ENCODE measurements at places on chromosomes 12 and 14.

DNA sequence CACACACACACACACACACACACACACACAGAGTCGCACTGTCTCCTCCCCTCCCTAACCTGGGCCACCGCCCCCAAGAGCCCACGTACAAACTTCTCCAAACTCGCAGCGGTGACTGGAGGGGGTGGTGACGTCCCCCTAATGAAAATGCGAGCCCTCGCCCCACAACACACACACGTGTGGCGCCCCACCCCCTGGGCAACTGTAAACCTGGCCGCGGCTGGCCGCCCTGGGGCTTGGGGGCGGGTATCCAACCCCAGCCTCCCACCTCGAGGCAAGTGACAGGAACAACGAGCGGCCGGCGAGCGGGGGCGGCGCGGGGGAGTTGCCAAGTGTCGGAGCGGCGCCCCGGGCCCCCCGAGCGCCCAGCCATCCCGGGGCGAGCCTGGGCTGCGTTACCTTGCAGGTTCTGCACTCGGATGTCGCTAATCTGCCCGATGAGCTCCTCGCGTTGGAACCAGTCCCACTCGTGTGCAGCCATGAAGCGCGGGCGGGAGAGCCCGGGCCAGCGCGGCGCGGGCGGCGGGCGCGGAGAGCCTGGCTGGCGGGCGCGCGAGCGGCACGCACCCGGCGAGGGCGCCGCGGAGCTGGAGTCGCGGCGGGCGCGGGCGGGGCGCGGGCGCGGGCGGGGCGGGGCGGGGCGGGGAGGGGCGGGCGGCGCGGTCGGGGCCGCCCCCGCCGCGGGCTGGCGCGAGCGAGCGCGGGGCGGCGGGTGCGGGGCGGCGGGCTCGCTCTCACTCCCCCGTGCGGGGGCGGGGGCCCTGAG, at the start of gene CLMN:
CLMN (minus strand) TSS at position 597 of the 766 bp plus-strand sequence; CDS start at position 481, 116 bp downstream.
- DNase-seq = no peak

GRCh38 chr14:70171726-70172125, 17.0 kb downstream of the SLC8A3 start:
- DNase-seq = no peak

DNA sequence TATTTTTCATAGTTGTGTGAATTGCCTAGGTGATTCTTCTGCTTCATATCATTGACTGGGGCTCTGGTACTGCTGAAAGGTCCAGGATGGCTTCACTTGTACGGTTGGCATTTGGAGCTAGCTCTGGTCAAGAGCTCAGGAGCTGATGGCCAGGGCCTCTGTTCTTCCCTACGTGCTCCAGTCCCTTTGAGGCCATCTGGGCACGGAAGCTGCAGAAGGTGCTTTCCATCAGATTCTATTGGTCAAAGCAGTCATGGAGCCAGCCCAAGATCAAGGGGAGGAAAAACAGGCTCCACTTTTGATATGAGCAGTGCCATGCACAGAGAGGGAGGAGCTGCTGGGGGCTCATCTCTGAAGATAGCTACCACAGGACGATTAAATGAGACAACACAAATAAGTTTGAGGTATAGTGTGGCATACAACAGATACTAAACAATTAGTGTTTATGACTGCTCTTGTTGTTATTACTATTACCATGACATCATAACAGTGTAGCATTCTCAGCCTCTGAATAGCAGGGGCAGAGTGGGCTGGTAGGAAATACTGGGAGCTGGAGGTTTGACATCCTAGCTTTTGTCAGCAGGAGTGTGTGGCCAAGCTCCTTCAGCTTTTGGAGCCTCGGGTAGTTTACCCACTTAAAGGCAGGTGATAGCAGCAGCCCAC, 10.4 kb downstream of the KRT83 start:
- no peak for DNase-seq

DNA sequence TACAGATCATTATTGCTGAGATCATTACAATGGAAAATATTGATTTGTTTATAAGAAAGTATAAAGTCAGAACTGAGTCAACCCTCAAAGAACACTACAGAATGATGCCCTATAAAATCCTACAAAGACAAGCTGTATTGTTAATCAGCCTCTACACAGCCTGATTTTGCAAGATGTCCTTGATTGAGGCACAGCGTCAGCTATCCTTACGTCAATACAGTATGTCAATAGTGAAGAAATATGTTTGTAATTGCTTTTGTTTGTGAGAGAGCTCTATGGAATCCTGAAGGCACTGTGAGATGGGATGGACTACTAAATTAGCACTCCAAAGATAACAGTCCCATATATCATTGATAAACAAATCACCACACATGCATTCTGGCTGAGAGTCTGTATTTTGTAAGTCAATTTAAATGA, 70.7 kb downstream of the RASSF9 start:
- peak; percentile 74 for DNase-seq

GRCh38 chr14:100588671-100589070, 1.5 kb upstream of the BEGAIN start:
- DNase-seq = no peak

GRCh38 chr12:92337128-92337527, 191.5 kb upstream of the BTG1 start:
- DNase-seq = peak; percentile 22

DNA sequence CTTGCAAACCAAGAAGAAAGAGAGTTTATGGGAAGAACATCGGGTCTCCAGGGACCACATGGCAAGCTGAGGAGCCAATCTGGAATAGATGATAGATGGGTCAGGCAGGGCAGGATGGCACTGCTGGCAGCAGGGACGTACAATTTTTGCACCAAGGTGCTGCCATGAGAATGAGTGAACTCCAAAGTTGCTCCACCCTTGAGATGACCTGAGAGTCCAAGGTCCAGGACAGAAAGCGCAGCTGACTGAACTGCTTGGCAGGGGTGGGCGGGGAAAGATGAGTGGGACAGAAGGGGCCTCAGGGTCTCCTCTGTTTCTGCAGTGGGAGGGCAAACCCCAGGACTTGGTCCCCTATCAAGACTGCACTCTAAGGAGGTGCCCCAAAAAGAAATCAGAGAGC, 136.7 kb upstream of the GSC start:
- no peak for DNase-seq
